Fibroblast of skin of abdomen (primary cell): ENCODE measurements at places on chromosomes 12 and 14.

- peak; percentile 62 for DNase-seq
Measured at GRCh38 chr12:100234591-100235304, 32.1 kb downstream of the DEPDC4 start.

- DNase-seq = no peak
Measured at GRCh38 chr12:21786041-21786531, 11.6 kb upstream of the KCNJ8 start.

GRCh38 chr12:26833743-26834490, 923 bp upstream of the ITPR2 start:
- DNase-seq = no peak

- no peak for DNase-seq
Measured at GRCh38 chr12:51895378-51896135, 7.7 kb downstream of the ANKRD33 start.

GRCh38 chr14:52131640-52132320, 62.9 kb upstream of the NID2 start:
- DNase-seq = peak; percentile 93

DNA sequence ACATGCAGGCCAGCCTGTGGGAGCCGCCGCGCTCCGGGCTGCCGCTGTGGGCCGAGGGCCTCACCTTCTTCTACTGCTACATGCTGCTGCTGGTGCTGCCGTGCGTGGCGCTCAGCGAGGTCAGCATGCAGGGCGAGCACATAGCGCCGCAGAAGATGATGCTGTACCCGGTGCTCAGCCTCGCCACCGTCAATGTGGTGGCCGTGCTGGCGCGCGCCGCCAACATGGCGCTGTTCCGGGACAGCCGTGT, 2.9 kb downstream of the TMEM121 start:
- DNase-seq = no peak

- no peak for DNase-seq
Measured at GRCh38 chr14:21300892-21301291, 21.0 kb downstream of the RPGRIP1 start.

DNA sequence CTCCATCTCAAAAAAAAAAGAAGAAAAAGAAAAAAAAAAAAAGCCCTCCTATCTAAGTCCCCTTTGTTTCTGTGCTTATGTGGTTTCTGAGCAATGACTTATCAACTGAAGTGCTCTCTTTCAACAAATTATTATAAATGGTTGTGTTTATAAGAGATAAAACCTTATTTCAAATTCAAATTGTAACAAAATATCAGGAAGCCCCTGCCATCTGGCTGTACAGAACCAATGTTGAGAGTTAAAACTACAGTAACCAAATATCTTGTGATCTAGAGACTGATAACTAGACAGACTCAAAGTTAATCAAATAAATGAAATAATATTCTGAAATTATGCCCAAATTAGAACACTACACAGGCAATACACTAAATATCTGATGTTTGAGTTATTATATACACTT, 143.0 kb upstream of the CPNE8 start:
- no peak for DNase-seq

DNA sequence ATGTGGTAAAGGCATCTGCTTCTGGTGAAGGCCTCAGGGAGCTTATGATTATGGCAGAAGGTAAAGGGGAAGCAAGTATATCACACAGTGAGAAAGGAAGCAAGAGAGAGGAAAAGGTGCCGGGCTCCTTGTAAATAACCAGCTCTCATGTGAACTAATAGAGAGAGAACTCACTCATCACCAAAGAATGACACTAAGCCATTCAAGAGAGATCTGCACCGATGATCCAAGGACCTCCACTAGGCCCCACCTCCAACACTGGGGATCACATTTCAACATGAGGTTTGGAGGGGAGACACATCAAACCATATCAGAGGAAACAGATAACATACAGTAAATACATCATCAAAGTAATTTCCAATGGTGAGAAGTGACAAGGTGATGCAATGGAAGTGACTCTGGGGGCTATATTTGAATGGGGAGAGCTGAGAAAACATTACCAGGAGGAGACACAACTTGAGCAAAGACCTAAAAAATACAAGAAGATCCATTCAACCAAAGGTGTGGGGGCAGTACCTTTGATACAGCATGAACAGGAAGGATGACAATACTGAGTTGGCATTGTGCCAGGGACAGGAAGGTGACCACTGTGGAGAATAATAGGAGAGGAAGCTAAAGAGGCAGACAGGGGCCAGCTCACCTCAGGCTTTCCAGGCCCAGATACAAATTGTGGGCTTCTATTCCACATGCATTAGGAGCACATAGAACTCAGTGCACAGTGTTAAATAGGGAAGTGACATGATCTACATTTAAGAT, 134.4 kb upstream of the GRIP1 start:
- DNase-seq = peak; percentile 4

- no peak for DNase-seq
Measured at GRCh38 chr14:58631732-58632131, 6.0 kb upstream of the DACT1 start.

DNA sequence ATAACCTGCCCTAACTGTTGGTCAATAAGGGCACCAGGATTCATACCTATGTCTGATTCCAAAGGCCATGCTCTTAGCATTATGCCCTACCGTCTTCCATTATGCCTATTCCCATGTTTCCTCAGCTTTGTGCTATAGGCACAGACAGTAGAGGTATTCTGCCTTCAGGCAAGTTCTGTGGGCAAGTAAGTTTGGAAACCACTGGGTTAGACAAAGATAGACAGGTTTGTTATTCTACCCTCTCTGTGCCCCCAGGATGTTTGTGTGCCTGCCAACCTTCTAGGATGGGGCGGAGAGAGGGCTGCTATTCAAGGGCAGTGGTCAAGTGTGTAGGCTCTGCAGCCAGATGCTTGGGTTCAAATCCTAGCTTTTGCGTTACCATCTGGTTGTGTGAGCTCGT, 4.6 kb downstream of the RAPGEF3 start:
- DNase-seq = no peak

- DNase-seq = no peak
Measured at GRCh38 chr12:53062977-53063707, 13.3 kb downstream of the TNS2 start.

- DNase-seq = peak; percentile 22
Measured at GRCh38 chr12:29990971-29991370, 207.2 kb upstream of the TMTC1 start.

- DNase-seq = no peak
Measured at GRCh38 chr12:119319638-119320037, 14.9 kb upstream of the CCDC60 start.

GRCh38 chr14:54211551-54212308, 185.1 kb upstream of the CDKN3 start:
- peak; percentile 85 for DNase-seq

GRCh38 chr12:65335021-65335714, 56.7 kb downstream of the MSRB3 start:
- DNase-seq = peak; percentile 94

DNA sequence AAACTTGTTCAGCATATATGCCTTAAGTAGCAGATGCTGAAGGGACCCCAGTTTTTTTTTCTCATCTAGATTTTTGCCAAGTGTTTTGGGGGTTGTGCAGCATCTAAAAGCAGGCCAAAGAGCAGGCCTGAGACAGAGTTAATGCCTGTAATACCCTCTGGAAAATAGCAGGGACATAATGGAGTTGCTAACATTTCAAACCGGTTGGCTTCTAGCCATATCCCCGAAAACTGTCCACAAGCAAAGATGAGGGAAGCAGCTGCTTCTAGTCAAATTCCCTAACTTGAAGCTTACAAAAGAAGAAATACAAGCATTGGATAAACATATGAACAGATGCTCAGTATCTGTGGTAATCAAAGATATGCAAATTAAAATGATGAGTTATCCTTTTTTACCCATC, 52.1 kb upstream of the AEBP2 start:
- DNase-seq = no peak

DNA sequence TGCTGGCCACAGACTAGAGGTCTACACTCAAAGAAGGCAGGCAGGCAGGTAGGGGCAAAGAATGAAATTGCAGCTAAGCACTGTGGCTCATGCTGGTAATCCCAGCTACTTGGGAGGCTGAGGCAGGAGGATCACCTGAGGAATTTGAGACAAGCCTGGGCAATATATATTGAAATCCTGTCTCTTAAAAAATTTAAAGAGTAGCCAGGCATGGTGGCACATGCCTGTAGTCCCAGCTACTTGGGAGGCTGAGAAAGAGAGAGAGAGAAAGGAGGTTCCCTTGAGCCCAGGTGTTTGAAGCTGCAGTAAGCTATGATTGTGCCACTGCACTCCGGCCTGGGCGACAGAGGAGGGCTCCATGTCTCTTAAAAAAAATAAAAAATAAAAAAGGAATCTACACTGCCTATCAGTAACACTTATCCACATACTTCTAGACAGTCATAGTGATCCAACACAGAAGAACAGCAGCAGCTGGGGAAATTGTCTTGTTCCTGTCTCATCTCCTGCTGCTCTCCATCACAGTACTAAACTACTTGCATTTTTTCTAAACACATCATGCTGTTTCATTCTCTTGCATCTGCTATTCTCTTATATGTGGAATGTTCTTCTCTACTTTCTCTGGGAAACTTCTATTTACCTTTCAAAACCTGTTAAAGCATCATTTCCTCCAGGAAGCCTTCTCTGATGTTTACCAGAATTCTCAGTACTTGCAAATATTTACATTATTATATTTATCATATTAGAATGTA, 57.2 kb downstream of the ATF7 start:
- DNase-seq = peak; percentile 84

DNA sequence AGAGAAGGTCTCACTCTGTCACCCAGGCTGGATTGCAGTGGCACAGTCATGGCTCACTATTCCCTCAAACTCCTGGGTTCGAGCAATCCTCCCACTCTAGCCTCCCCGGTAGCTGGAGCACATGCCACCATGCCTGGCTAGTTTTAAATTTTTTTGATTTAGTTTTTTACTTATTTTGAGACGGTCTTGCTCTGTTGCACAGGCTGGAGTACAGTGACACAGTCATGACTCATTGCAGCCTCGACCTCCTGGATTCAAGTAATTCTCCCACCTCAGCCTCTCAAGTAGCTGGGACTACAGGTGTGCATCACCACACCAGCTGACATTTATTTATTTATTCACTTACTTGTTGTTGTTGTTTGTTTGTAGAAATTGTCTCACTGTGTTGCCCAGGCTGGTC, 22.2 kb upstream of the DIP2B start:
- DNase-seq = no peak

DNA sequence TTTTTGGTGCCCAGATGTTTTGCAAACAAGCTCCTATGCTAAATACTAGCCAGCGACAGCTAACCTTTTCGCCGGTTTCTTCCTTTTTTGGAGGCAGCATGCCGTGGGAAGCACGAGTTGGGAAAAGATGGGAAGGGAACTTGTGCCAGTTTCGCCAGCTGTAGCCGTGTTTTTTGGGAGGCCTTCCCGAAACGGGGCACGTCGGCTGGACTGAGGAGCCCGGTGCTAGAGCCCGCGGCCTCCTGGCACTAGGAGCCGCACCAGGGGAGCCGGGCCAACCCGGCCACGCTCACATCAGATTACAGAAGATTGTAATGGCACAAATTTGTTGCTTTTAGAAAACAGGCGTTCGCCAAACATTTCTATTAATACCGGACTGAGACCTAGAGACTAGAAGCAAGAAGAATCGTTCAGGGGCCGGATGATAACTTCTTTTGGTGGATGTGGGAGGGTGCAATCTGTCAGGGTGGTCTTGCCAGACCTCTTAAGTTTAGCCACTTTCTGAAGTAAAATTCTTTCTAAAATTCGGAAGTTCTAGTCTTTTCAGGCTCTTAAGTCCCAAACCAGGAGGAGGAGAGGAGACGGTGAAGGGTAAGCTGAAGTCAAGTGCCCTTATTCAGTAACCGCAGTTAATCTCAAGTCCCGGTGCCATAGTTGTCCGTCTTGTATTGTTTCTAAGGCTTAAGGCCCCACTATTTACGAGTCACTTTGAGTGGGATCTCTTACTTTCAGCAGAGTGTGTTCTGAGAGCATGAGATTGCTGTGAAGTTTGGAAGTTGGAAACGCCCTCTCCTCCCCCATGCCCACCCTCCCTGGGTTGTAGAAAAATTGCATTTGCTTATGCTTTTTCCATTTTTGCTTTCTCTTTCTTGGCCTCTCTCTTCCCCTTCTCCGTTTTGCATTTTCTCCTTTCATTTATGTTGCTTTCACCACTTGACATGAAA, 1.3 kb downstream of the RASSF3 start:
- DNase-seq = no peak

- DNase-seq = no peak
Measured at GRCh38 chr14:29227631-29228030, 461.0 kb downstream of the FOXG1 start.

DNA sequence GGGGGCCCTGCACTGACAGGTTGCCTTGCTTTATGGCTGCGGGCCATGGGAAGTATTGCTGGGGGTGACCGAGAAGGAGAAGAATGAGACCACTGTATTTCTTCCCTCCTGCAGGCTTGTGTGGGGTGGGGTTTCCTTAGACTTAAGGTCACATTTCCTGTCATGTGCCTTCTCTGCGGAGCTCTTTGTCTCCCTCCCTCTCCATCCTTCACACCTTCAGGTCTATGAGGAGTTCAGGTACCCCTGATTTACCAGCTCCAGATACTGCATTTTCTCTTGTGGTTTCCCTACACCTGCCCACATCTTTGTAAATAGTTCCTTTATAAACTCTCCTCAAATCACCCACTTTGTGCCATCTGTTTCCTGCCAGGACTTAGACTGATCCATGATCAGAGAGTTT, 3.6 kb downstream of the FNTB start:
- DNase-seq = no peak

DNA sequence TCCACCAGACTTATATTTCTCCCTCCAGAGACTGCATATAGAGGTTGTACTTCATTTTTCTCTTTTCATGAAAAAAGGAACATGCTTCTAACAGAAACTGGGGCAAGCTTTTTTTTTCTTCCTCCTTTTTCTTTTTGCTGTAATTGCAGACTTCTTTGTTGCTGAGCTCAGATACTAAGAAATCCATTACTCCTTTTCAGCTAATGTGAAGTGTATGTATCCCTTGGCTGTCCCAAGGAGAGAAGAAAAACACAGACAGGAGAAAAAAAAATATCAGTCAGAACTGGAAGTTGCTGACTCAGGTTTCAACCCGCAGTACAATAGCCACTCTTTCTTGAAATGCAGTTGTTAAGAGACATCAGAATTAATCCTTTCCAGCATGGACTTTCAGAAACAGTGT, 1248.4 kb downstream of the LRFN5 start:
- DNase-seq = no peak

DNA sequence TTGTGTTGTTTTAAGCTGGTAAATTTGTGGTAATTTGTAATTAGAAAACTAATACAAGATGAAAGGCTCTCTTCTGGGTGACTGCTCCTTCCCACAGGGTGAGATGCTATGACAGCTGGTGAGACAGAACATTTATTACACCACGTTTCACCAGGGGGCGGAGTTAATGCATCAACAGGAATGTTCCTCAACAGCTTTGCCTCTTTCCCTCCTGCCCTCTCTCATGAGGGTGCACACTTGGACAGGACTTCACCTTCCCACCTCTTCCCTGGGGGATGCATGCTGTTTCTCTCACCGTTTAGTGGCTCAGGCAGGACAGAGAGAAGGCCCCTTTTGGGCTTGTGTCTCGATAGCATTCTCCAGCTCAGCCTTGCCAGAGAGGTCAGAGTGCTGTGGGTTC, 13.4 kb upstream of the PPP1R1A start:
- DNase-seq = peak; percentile 14

GRCh38 chr12:53660041-53660440, 15.8 kb downstream of the ATP5MC2 start:
- no peak for DNase-seq

- no peak for DNase-seq
Measured at GRCh38 chr12:116347265-116347664, 69.8 kb upstream of the MED13L start.
